Left lung (tissue), 14 donors: ENCODE measurements at places on chromosomes 3 and 15. TPM values are rescaled to one million over a fixed set of nuclear protein-coding genes. Genes with fewer than 3 reads are reported as not detected.

GOLGA6A gene
- polyA plus RNA-seq = 0.15 TPM

TKT gene
- polyA plus RNA-seq = 245 TPM

GRCh38 chr15:88241060-88241459 lies 15.5 kb downstream of the NTRK3 start:
- no peak for DNase-seq

BUB1B gene
- 28.5 TPM for polyA plus RNA-seq

ANKRD34C gene
- polyA plus RNA-seq = not detected

COL8A1 gene
- 0.96 TPM for polyA plus RNA-seq
